ENCODE measurements at places on chromosomes 1 and 21. TPM values are rescaled to one million over a fixed set of nuclear protein-coding genes. Genes with fewer than 3 reads are reported as not detected.

The ZNF648 gene
- not detected for total RNA-seq

The LCE1D gene
- not detected for total RNA-seq

The WARS2 gene
- 17.6 TPM for total RNA-seq

The ICOSLG gene
- total RNA-seq: 2.9 TPM

The DDAH1 gene
- 31.9 TPM for total RNA-seq

The ANKRD13C gene
- total RNA-seq: 24.3 TPM

The CFHR1 gene
- 0.81 TPM for total RNA-seq

The SPATA1 gene
- total RNA-seq: 2.8 TPM

The NT5C1A gene
- not detected for total RNA-seq

The CDCA8 gene
- total RNA-seq: 42.8 TPM

- no peaks in the 10 kb centered on the region for H3K36me3 ChIP-seq
- DNase-seq: no peak
- H3K4me1 ChIP-seq: no peaks in the 10 kb centered on the region
- H3K27me3 ChIP-seq: peaks cover 9% of the 10 kb centered on the region
- no peak overlapping the region for H3K4me3 ChIP-seq
- no peak overlapping the region for H3K27ac ChIP-seq
Observed at GRCh38 chr1:207431508-207431907, 22.6 kb upstream of the CR2 start.

GRCh38 chr1:1098681-1099421, 17.0 kb downstream of the C1orf159 start:
- H3K4me3 ChIP-seq: no peak overlapping the region
- no peak overlapping the region for H3K27ac ChIP-seq
- H3K36me3 ChIP-seq: 0 out of 2 replicates have a peak, but pooled peaks cover 7% of the 10 kb centered on the region
- no peaks in the 10 kb centered on the region for H3K4me1 ChIP-seq
- H3K27me3 ChIP-seq: no peaks in the 10 kb centered on the region

- no peak overlapping the region for H3K27ac ChIP-seq
- H3K4me1 ChIP-seq: no peaks in the 10 kb centered on the region
- H3K4me3 ChIP-seq: no peak overlapping the region
- H3K27me3 ChIP-seq: no peaks in the 10 kb centered on the region
Observed at GRCh38 chr1:239792157-239792556, 299.5 kb upstream of the FMN2 start.

DNA sequence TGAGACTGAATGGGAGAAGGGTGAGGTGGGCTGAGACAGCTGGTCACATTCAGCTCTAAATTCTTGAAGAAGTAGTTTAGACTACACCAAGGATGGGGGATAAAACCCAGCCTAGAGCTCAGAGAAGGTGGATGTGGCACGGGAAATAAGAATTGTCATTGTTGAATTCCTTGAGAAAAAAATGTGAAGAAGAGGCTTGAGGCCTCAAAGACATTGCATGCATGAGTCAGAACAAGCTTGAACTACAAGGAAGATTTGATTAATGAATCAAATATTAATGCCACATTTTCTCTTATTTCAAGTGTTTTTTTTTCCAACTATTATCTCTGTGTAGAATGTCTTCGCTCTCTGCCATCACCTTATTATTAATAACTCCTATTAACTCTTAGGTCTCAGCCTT, 58.9 kb downstream of the MAP3K7CL start:
- H3K27me3 ChIP-seq: no peaks in the 10 kb centered on the region
- peak overlapping the region; percentile 95 for H3K27ac ChIP-seq
- no peak overlapping the region for H3K4me3 ChIP-seq
- DNase-seq: peak; percentile 37
- H3K36me3 ChIP-seq: no peaks in the 10 kb centered on the region

DNA sequence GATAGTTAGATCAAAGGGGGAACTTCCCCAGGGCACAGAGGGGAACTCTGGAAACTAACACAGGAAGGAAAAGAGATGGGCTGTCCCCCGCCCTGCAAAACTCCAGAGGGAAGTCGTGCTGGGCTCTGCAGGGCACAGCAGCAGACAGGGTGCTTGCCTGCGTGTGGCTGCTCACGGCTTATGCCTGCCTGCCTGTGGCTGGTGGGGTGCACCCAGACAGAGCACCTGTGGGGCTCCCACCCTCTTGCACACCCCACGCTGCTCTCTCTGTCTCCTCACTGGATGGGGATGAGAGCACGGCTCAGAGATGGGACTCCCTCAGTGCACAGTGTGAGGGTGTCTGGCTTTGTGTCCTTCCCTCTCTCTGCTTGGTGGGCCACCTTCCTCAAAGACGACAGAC, 13.5 kb upstream of the ETV3L start:
- no peak overlapping the region for H3K4me3 ChIP-seq
- H3K4me1 ChIP-seq: no peaks in the 10 kb centered on the region
- H3K27ac ChIP-seq: no peak overlapping the region
- H3K36me3 ChIP-seq: no peaks in the 10 kb centered on the region

- H3K4me1 ChIP-seq: no peaks in the 10 kb centered on the region
- H3K27ac ChIP-seq: no peak overlapping the region
- H3K4me3 ChIP-seq: no peak overlapping the region
- H3K36me3 ChIP-seq: no peaks in the 10 kb centered on the region
- no peaks in the 10 kb centered on the region for H3K27me3 ChIP-seq
Observed at GRCh38 chr1:241061062-241061461, 295.9 kb downstream of the RGS7 start.

GRCh38 chr1:20074055-20074724, 4.2 kb downstream of the PLA2G5 start:
- no peaks in the 10 kb centered on the region for H3K36me3 ChIP-seq
- H3K27ac ChIP-seq: no peak overlapping the region
- H3K27me3 ChIP-seq: no peaks in the 10 kb centered on the region
- no peak overlapping the region for H3K4me3 ChIP-seq

- no peaks in the 10 kb centered on the region for H3K27me3 ChIP-seq
- H3K36me3 ChIP-seq: no peaks in the 10 kb centered on the region
- H3K4me3 ChIP-seq: no peak overlapping the region
- no peak overlapping the region for H3K27ac ChIP-seq
Observed at GRCh38 chr1:74946388-74946787, 187.8 kb upstream of the LHX8 start.

GRCh38 chr1:181102841-181103240, 14.3 kb downstream of the IER5 start:
- peak overlapping the region; percentile 64 for H3K4me3 ChIP-seq
- peak overlapping the region; percentile 96 for H3K27ac ChIP-seq
- H3K4me1 ChIP-seq: peaks cover 76% of the 10 kb centered on the region
- H3K36me3 ChIP-seq: no peaks in the 10 kb centered on the region
- DNase-seq: no peak

DNA sequence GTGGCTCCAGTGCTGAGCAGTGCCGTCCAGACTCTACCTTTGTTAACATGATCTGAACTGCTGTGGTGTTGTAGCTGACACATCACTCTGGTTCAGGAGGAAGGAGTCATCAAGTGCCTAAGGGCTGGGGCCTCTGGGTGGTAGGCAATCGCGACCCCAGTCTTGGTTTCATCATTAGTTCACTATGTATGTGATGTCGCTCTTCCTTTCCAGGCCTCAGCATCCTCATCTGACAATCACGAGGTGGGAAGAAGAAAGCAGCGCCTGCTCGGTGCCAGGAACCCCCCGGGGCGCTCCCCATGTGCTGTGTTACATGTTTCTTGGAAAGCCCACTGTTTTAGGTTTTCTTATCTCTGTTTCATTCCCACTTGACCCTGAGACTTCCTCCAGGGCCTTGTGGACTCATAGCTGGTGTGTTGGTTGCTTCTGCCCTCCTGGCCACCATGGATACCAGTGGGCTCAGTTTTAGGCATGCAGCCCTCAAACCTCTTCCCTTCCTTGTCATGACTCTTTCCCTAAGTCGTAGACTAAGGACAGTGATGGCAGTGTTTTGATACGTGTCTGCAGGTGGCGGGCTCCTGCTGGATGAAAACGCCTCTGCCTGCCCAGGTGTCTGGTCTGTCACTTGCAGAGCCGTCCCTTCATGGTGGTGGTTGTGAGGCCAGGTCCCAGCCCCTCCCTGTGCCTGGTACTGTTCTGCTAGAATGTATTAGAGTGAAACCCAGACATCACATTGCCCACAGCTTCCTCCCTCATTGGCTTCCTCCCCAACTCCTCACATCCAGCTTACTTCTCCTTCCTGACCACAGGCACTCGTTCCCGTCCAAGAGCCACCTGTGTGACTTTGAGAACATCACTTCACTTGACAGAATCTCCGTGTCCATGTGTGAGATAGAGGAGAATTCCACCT, 17.2 kb upstream of the FOXO6 start:
- H3K27ac ChIP-seq: no peak overlapping the region
- no peak for DNase-seq
- no peaks in the 10 kb centered on the region for H3K27me3 ChIP-seq

- H3K27ac ChIP-seq: no peak overlapping the region
- H3K36me3 ChIP-seq: no peaks in the 10 kb centered on the region
- H3K27me3 ChIP-seq: no peaks in the 10 kb centered on the region
- no peaks in the 10 kb centered on the region for H3K4me1 ChIP-seq
- H3K4me3 ChIP-seq: no peak overlapping the region
Observed at GRCh38 chr1:53562291-53562980, 103.2 kb downstream of the DMRTB1 start.

- H3K4me1 ChIP-seq: no peaks in the 10 kb centered on the region
- no peak overlapping the region for H3K27ac ChIP-seq
- no peaks in the 10 kb centered on the region for H3K36me3 ChIP-seq
- peak; percentile 1 for DNase-seq
- 0 out of 2 replicates have a peak, but pooled peaks cover 6% of the 10 kb centered on the region for H3K27me3 ChIP-seq
- no peak overlapping the region for H3K4me3 ChIP-seq
Observed at GRCh38 chr21:40386294-40386911, 460.6 kb downstream of the DSCAM start.

DNA sequence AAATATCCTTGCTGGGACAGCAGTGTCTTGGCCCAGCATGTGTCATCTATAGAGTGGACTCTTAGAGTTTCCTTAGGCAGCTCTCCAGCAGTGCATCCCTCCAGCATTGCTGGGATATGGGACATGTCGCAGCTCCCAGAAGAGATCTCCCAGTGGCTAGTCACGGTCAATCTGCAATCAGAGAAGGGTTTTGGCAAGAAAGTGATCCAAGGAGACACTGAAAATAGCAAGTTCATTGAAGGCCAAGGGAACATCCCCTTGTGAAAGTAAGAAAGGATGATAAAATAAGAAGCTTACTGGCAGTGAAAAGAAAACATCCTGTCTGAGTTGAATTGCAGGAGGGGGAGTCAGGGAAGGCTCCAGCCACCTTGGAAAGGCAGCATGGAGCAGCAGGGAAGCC, 19.3 kb upstream of the NPL start:
- H3K27ac ChIP-seq: no peak overlapping the region
- H3K36me3 ChIP-seq: no peaks in the 10 kb centered on the region
- H3K27me3 ChIP-seq: no peaks in the 10 kb centered on the region
- DNase-seq: no peak

DNA sequence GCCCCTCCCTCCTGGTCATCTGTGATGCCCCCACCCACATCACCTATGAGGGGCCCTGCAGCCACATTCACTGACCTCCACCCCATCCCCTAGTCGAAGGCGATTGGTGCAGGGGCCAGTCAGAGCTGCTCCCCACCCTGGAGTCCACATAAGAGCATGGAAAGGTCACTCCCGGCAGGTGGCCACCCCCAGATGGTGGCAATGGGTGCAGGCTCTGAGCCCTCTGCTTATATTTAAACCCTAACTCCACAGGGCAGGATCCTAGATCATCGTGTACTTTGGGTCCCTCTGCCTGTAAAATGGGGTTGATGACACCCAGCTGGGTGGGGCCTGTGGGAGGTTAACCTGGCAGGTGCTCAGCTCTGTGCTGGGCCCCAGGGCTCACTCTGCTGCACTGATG, 186.8 kb upstream of the C1orf174 start:
- no peaks in the 10 kb centered on the region for H3K36me3 ChIP-seq
- H3K4me3 ChIP-seq: no peak overlapping the region
- no peak for DNase-seq
- H3K4me1 ChIP-seq: no peaks in the 10 kb centered on the region
- H3K27me3 ChIP-seq: peaks cover 99% of the 10 kb centered on the region

DNA sequence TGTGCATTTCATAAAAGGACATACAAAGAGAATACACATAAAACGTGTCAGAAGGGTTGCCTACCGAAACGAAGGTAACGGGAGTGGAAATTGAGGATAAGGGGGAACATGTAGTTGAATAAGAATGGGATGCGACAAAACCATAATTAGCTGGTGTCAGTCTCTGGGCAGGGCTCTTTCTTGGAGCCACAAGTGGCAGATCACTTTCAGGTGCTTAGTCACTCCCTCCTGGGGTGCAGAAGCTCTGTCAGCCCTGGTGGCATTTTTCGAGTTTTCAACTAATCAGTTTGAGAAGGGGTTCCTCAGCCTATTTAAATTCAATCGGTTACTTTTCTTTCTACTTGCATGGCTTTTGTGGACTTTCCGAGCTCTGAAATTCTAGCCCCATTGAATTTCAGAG, 133.9 kb upstream of the IGSF21 start:
- no peak overlapping the region for H3K4me3 ChIP-seq
- no peaks in the 10 kb centered on the region for H3K4me1 ChIP-seq
- H3K27ac ChIP-seq: no peak overlapping the region
- H3K27me3 ChIP-seq: peaks cover 30% of the 10 kb centered on the region
- H3K36me3 ChIP-seq: no peaks in the 10 kb centered on the region
- no peak for DNase-seq

DNA sequence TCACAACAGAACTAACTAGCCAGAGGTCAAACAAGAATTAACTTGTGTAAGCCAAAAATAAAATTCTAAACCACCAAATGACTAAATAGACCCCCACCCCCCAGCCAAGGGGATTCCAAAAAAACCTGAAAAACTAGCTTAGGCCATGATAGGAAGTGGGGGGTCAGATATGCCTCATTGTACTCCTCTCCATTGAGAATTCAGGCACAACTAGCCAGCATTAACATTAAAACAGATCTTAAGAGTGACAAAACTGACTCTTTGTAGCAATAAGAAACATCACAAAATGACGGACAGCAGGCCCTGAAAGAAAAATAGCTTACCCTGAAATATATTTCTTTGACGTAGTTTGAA, 103.0 kb upstream of the ETV3 start:
- H3K36me3 ChIP-seq: no peaks in the 10 kb centered on the region
- H3K4me3 ChIP-seq: no peak overlapping the region
- no peaks in the 10 kb centered on the region for H3K4me1 ChIP-seq
- H3K27me3 ChIP-seq: peaks cover 33% of the 10 kb centered on the region
- H3K27ac ChIP-seq: no peak overlapping the region
- no peak for DNase-seq

GRCh38 chr1:213698092-213698702, 289.6 kb upstream of the PROX1 start:
- H3K4me3 ChIP-seq: no peak overlapping the region
- H3K36me3 ChIP-seq: no peaks in the 10 kb centered on the region
- no peaks in the 10 kb centered on the region for H3K4me1 ChIP-seq
- no peak overlapping the region for H3K27ac ChIP-seq
- DNase-seq: no peak
- no peaks in the 10 kb centered on the region for H3K27me3 ChIP-seq

DNA sequence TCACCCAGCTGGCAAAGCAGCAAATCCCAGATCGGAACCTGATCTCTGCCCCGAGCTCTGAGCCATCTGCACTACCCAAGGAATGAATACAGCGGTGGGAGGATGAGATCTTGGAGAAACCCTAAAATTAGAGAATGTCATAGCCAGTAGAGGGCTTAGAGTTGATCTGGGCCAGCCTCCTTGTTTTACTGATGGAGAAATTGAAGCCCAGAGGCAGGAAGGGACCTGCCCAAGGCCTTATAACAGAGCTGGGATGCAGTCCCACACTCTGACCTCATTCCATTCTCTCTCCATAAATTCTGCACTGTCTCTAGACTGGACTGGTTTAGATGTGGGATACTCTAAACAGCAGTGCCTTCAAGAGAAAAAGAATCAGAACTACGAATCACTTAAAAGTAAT, 4.8 kb upstream of the SFN start:
- H3K36me3 ChIP-seq: no peaks in the 10 kb centered on the region
- DNase-seq: no peak
- no peak overlapping the region for H3K4me3 ChIP-seq
- no peaks in the 10 kb centered on the region for H3K27me3 ChIP-seq
- peaks cover 83% of the 10 kb centered on the region for H3K4me1 ChIP-seq

All from PC-9 (cell line).